ENCODE measurements at places on chromosomes 7 and 10.

- DNase-seq: no peak
Observed at GRCh38 chr7:54864663-54865062, 105.7 kb upstream of the SEC61G start.

- no peak for DNase-seq
Observed at GRCh38 chr10:102814453-102814871, 22.8 kb downstream of the CYP17A1 start.

GRCh38 chr7:105721571-105722104 is 140.3 kb upstream of the EFCAB10 start:
- no peak for DNase-seq

- no peak for DNase-seq
Observed at GRCh38 chr7:100137851-100138760, 10.6 kb upstream of the LAMTOR4 start.

GRCh38 chr10:80444646-80445319 is 9.3 kb upstream of the TSPAN14 start:
- no peak for DNase-seq

DNA sequence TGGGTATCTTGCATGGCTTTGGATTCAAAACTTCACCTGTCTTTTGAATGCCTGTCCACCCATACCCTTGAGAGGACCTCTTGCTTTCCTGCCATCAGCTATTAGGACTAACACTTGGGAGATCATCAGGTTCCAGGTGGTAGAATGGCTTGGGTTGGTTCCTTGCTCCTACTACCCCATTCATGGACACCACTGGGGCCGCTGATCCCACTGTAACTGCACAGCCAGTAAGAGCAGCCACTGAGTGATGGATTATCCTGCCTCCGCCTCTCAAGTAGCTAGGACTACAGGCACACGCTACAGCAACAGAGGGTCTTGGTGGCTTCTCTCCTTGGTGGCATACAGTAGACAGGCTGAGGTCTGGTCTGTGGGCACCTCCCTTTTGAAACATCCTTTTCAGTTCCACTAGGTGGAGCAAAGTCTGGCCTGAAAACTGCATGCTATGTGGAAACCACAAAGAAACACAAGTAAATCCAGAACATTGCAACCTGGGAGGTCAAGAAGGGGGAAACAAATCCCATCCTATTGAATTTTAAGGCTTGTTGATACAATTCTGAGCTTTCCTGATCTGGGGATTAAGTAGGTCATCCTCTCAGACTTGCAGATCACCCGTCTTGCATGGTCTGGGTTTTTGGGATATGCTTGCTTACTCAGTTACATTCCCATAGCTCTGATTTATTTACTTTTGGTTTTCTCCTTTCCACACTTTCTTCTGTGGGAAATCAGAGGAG is 9.4 kb downstream of the WBP1L start:
- DNase-seq: no peak

GRCh38 chr10:52652431-52653262 is 119.9 kb downstream of the MBL2 start:
- DNase-seq: no peak

GRCh38 chr7:124688991-124689390 is 76.6 kb downstream of the GPR37 start:
- no peak for DNase-seq

DNA sequence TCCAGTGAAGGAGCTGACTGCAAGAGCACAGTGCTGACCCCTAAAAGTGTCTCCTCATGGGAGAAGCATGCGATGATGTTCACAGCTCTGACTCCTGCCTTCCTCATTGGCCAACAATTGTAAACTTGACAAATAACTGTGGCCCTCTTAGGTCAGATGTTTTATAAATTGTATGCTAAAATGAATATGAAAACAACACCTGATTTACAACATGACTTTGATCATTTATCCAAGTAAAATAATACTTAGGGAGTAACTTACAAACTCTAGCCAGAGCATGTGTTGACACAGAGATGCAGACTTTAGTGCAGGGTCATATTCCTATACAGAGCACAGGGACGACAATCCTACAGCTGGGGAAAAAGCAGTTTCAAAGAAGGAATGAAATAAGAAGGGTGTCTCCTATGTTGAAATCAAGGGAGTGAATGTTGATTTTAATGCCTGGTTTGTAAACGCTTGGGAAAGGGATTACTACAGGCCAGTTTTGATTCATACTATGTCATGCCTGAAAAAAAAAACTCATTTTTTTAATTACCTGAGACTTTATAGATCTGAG is 391.4 kb upstream of the AKR1E2 start:
- no peak for DNase-seq

DNA sequence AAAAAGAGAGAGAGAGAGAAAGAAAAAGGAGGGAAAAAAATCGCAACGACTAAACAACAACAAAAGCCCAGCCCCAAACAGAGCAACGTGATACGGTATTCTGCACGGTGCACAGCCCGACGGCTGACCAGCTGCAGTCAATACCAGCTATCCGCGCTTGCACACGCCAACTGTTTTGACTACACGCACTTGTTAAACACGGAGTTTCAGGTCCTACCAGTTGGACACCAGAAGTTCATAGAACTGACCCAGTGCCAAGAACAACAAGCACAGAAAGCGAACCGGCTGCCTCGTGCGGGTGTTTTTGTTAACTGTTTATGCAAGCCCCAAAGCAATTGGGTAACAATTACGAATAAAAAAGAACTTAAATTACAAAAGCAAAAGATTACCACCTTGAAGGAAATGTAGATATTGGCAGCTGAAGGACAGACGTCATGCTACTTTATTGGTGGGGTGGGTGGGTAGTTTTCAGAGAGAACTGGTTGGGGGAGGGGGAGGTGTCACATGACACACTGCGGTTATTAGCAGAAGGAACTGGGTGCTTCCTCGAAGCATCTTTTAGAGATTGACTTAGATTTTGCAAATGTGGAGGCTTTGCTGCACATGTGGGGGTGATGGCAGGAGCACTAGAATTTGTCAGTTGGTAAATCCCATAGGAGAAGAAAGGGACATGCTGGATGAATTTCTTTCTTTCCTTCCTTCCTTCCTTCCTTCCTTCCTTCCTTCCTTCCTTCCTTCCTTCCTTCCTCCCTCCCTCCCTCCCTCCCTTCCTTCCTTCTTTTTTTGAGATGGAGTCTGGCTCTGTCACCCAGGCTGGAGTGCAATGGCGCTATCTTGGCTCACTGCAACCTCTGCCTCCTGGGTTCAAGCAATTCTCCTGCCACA is 110.6 kb upstream of the EFCAB10 start:
- DNase-seq: peak; percentile 27

GRCh38 chr7:3537210-3537875 is 236.3 kb downstream of the SDK1 start:
- DNase-seq: no peak

DNA sequence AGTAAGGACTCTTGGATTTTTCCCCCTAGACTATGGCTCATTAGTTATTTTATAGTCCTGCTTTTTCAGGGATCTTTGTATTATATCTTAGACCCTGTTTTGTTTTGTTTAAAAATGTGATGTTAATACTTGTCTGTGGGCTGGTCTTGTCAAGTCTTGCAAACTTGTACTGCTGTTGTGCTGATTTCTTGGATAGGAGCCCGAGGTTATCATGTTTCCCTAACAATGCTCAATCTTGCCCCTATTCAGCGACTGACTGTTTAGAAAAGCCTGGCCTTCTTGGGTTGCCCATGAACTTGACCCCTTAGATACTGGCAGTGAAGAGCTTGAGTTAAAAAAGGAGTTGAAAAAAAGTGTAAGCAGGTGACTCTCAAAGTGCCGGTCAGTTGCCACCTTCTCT is 115.7 kb downstream of the KIAA1217 start:
- DNase-seq: no peak

DNA sequence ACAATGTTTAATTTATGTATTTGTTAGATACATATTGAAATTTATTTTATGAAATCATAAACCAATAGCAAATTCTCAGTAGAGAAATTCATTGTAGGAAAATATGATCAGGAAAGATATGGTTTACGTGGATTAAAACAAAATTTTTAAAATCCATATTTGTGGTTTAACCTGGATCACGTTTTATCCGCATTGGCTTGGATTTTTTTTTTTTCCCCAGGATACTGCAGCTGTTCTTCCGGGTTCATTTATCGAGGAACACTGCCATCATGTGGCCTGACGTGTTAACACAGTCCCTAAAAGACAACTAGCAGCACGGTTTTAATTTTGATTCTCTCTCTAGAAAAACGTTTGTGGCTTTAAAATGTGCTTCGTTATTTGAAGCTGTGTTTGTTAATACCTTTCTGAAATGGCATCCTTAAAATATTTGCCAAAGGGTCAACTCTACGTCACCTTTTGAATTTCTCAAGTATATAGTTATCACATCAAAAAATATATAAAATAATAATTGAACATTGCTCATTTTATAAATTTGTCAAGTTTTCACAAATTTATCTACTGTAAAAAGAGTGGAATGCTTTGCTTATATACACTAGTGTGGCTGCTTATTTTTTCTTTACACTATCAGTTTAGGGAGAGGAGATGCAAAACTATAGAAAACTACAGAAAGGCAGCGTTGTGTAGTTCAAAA is 8.7 kb upstream of the ASB4 start:
- DNase-seq: peak; percentile 20

DNA sequence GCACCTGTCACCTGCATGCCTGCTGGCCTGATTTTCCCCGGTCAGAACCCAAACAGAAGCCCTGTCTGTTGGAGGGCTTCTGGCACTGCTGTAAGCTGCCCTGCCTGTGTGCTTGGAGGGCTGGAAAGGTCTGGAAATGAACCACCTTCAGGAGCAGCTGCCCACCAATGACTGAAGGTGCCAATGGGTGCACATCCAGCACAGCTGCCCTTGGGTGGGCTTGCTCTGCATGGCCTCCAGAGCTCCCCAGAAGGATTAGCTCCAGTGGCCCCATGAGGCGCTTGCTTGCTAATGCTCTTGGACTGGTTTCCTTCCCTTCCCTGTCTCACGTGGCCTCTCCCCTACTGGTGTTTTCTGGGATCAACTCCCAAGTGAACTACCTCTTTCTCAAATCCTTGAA is 43.2 kb downstream of the WDFY4 start:
- no peak for DNase-seq

- DNase-seq: no peak
Observed at GRCh38 chr7:101857358-101857811, 40.0 kb downstream of the CUX1 start.

- no peak for DNase-seq
Observed at GRCh38 chr7:45890902-45891461, 2.7 kb downstream of the IGFBP1 start.

DNA sequence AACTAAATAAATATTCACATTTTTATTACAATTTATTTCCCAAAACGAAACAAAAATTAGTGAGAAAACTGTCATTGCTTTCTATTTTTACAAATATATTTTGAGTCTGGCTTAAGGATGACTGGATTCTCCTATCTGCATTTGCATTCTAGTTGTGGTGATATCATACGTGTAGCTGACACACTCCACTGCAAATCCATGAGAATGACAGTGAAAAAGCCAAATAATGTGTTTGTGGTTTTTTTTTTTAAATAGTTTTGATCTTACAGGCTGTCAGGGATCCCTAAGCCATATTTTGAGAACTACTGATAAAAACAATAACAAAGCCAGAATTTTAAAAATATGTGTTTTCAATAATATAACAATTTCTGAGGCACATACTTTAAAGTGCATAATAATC is 5.8 kb upstream of the STAMBPL1 start:
- no peak for DNase-seq

DNA sequence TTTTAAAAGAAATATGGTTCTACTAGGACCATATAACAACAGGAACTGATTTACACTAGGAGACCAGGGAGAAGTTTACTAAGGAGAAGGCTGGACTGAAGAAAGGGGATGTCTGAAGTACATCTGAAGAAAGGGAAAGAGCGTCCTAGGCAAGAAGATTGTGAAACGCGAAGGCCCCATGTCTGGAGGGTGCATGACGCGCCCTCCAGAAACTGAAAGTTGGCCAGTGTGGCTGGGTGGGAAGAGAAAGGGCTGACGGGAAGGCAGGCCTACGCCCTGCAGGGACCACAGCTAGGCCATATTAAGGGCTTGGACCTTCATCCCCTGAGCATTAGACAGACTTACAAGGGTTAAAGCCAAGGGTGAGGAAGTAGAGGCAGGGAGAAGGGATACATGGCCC is 158.0 kb downstream of the TRIL start:
- no peak for DNase-seq

GRCh38 chr10:60042262-60042661 is 135.9 kb upstream of the CCDC6 start:
- no peak for DNase-seq

DNA sequence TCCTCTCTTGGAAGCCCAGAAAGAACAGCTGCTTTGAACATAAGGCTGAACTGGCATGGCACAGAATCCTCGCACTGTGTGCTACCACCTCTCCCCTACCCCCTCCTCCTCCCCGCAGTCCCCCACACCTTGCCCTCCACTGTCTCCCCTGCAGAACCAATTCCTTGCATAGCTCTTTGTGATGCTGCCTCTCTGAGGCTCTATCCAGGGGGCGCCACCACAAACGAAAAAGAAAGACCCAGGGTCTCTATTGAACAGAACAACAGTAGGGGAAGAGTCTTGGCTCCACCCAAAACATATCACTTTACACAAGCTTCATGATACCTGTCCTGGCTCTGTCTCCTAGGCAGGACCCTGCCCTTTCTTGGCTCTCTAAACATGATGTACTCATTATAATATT is 26.2 kb upstream of the EBLN1 start:
- no peak for DNase-seq

- DNase-seq: no peak
Observed at GRCh38 chr7:118429141-118429540, 204.6 kb downstream of the ANKRD7 start.

All from activated CD8-positive, alpha-beta memory T cell treated with anti-CD3 and anti-CD28 coated beads for 1 hour (primary cell).